ENCODE measurements at places on chromosomes 3 and 15. TPM values are rescaled to one million over a fixed set of nuclear protein-coding genes. Genes with fewer than 3 reads are reported as not detected.

DNA sequence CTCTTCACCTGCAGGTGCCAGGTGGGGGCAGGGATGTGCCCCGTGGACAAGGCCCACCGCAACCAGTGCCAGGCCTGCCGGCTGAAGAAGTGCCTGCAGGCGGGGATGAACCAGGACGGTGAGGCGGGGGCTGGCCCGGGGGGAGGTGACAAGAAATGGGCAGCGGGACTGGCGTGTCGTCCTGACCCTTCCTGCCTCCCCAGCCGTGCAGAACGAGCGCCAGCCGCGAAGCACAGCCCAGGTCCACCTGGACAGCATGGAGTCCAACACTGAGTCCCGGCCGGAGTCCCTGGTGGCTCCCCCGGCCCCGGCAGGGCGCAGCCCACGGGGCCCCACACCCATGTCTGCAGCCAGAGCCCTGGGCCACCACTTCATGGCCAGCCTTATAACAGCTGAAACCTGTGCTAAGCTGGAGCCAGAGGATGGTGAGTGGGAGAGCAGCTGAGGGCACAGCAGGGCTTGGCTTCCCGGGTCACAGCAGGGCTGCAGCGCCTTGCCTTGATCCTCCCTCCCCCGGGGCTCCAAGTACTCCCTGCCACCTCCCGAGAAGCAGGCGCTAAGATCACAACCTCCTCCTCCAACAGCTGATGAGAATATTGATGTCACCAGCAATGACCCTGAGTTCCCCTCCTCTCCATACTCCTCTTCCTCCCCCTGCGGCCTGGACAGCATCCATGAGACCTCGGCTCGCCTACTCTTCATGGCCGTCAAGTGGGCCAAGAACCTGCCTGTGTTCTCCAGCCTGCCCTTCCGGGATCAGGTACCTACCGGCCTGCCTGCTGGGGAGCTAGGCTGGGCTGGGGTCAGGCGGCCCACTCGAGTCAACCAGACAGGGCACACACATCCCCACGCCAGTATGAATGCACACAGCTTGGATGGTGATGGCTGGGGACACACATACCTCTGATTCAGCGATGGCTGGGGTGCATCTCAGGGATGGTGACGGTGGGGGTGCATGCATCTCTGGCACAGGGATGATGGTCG lies 1.7 kb downstream of the NR2E3 start:
- H3K36me3 ChIP-seq = peaks cover 24% of the 10 kb centered on the region
- peaks cover 8% of the 10 kb centered on the region for H3K4me1 ChIP-seq
- no peak for DNase-seq
- H3K27me3 ChIP-seq = no peaks in the 10 kb centered on the region

SLC22A14 gene
- polyA plus RNA-seq = 0.33 TPM

GRCh38 chr15:62637574-62637897 lies 405.0 kb upstream of the TPM1 start:
- no peak for DNase-seq
- H3K27ac ChIP-seq = no peak overlapping the region
- H3K27me3 ChIP-seq = no peaks in the 10 kb centered on the region

DNA sequence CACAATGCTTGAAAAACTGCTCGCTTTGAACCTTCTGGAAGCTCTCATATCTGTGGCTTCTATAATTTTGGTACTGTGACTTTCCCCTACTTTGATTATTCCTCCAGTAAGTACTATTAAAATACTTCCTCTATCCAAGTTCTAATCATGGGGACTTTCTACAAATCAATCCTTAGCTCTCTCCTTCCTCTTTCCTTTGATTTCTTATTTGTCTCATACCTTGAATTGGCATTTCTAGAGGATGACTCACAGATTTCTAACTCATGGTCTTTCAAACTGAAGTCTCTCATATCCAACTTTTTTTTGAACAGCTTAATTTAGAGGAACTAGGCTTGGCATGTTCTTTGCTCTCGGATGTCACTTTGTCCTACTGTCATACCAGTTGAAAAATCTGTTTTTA lies 241.8 kb downstream of the TBC1D5 start:
- H3K27ac ChIP-seq = no peak overlapping the region
- no peaks in the 10 kb centered on the region for H3K4me1 ChIP-seq
- no peak for DNase-seq
- no peaks in the 10 kb centered on the region for H3K27me3 ChIP-seq

- no peak overlapping the region for H3K4me3 ChIP-seq
- no peak for DNase-seq
- no peak overlapping the region for H3K27ac ChIP-seq
- H3K27me3 ChIP-seq = no peaks in the 10 kb centered on the region
- H3K36me3 ChIP-seq = no peaks in the 10 kb centered on the region
Observed at GRCh38 chr3:27545061-27545460, 60.9 kb upstream of the SLC4A7 start.

GPR87 gene
- polyA plus RNA-seq = 0.12 TPM

CCDC39 gene
- 7.2 TPM for polyA plus RNA-seq

BFSP2 gene
- not detected for polyA plus RNA-seq

DNA sequence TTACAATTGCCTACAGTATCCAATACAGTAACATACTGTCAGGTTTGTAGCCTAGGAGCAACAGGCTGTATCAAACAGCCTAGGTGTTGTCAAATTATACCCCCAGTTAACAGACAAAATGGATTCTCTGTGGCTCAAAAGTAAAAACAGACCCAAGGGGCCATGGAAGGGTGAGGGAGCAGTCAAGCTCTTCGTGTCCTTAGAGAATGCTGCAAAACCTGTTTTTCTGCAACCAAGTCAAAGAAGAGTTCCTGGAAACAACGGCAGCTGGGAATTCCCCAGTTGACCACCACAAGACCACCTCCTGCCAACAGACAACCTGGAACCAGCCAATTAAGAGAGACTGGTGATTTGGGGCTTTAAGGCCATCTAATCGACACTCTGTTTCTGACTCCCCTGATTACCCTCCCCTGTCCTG lies 11.1 kb upstream of the THUMPD3 start:
- H3K27ac ChIP-seq = no peak overlapping the region
- H3K27me3 ChIP-seq = no peaks in the 10 kb centered on the region
- H3K4me1 ChIP-seq = no peaks in the 10 kb centered on the region

LRRC31 gene
- 0.69 TPM for polyA plus RNA-seq

SLC6A1 gene
- 496 TPM for polyA plus RNA-seq

SLC35G2 gene
- 24.0 TPM for polyA plus RNA-seq

TRH gene
- polyA plus RNA-seq = 23.6 TPM

C2CD4A gene
- 0.86 TPM for polyA plus RNA-seq

DNA sequence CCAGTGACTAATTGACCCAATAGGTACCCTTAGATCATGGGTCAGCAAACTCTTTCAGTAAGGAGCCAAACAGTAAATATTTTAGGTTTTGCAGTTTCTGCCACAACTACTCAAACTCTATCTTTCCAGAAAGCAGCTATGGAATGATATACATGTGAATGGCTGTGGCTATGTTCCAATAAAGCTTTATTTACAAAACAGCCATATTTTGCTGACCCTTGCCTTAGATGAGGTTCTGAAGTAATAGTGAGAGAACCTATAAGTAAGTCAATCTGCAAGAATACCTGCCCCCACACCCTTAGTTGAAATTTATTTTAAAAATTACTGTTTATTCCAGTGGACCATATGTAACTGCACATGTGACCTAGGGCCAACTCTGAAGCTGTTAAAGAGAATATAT lies 134.0 kb downstream of the CMSS1 start:
- no peaks in the 10 kb centered on the region for H3K36me3 ChIP-seq
- no peak overlapping the region for H3K4me3 ChIP-seq
- no peak overlapping the region for H3K27ac ChIP-seq
- H3K27me3 ChIP-seq = no peaks in the 10 kb centered on the region
- no peaks in the 10 kb centered on the region for H3K4me1 ChIP-seq

DNA sequence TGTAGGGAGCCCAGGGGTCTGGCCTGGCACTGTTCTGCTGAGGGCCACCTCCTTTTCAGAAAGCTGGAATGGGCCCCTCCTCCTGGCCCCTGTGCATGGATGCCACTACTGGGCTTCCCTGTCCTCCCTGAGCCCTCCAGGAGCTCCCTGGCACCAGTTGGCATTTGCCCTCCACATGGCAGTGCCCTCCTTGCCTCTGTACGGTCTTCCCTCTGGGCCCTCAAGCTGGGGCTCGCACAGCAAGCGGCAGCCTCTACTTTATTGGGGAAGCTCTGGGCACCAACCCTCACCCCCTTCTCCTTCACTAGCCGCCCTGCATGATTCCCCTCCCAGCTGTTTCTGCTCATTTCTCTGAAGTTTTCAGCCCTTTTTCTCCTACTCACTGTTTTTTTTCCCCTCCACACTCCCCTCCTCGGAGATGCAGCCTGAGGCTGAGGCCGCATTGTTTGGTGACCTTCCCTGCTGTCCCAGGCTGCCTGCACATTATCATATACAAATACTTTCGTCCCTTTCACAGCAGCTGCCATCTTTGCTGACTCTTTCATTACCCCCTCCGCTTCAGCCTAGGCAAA lies 127.3 kb downstream of the EEFSEC start:
- H3K27ac ChIP-seq = peak overlapping the region; percentile 90
- peaks cover 10% of the 10 kb centered on the region for H3K36me3 ChIP-seq
- H3K27me3 ChIP-seq = no peaks in the 10 kb centered on the region
- H3K4me3 ChIP-seq = no peak overlapping the region
- DNase-seq = no peak

- H3K36me3 ChIP-seq = no peaks in the 10 kb centered on the region
- H3K27ac ChIP-seq = no peak overlapping the region
- no peaks in the 10 kb centered on the region for H3K27me3 ChIP-seq
- DNase-seq = no peak
Observed at GRCh38 chr3:157518881-157519280, 15.7 kb upstream of the VEPH1 start.

DNA sequence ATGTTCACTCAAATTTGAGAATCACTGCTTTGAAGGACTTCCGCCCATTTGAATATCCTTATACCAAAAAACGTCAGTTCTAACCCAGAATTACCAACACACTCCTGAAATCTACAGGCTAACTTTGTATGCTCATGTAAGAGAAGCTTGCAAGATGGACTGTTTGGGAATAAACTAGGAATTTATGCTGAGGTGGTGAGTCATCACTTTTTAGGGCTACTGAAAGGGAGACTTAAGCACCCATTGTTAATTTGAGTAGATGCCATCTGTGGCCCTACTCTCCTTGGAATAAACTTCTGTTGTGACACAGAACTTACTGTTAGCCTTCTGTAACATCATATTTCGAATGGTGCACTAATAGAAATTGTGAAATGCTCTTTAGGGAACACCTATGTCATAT lies 74.6 kb downstream of the FGF12 start:
- no peaks in the 10 kb centered on the region for H3K36me3 ChIP-seq
- no peak for DNase-seq
- H3K27ac ChIP-seq = no peak overlapping the region
- H3K4me1 ChIP-seq = no peaks in the 10 kb centered on the region
- H3K4me3 ChIP-seq = no peak overlapping the region

DNA sequence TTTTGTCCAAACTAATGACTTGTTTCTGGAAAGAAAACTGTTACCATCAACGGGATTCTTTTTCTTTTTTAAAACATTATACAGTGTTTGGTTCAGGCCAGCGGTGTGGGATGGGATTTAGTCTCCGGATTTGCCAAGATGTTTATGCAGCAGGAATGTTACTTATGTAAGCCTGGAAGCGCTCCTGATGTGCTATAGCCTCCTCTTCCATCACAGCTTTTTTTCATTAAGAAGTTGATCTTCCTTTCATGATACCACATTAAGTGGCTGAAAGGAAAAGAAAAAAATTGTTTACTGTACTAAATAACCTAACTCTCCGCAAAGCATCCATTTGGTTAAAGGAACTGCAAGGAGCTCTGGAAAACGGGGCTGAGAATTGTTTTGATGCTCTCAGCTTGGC lies 120.5 kb upstream of the ALDH1A3 start:
- peak overlapping the region; percentile 35 for H3K27ac ChIP-seq
- no peaks in the 10 kb centered on the region for H3K27me3 ChIP-seq
- DNase-seq = no peak
- H3K4me1 ChIP-seq = peaks cover 8% of the 10 kb centered on the region
- H3K36me3 ChIP-seq = no peaks in the 10 kb centered on the region

MELTF gene
- polyA plus RNA-seq = 9.4 TPM

FAM219B gene
- polyA plus RNA-seq = 70.3 TPM

- H3K27ac ChIP-seq = no peak overlapping the region
- no peaks in the 10 kb centered on the region for H3K27me3 ChIP-seq
- no peaks in the 10 kb centered on the region for H3K36me3 ChIP-seq
- DNase-seq = no peak
- H3K4me3 ChIP-seq = no peak overlapping the region
Observed at GRCh38 chr3:159323848-159324247, 522.0 kb downstream of the MFSD1 start.

HESX1 gene
- polyA plus RNA-seq = 2.1 TPM

GRCh38 chr3:150469931-150470740 lies 62.0 kb downstream of the TSC22D2 start:
- no peak for DNase-seq
- H3K4me1 ChIP-seq = no peaks in the 10 kb centered on the region
- no peaks in the 10 kb centered on the region for H3K36me3 ChIP-seq
- no peaks in the 10 kb centered on the region for H3K27me3 ChIP-seq

DNA sequence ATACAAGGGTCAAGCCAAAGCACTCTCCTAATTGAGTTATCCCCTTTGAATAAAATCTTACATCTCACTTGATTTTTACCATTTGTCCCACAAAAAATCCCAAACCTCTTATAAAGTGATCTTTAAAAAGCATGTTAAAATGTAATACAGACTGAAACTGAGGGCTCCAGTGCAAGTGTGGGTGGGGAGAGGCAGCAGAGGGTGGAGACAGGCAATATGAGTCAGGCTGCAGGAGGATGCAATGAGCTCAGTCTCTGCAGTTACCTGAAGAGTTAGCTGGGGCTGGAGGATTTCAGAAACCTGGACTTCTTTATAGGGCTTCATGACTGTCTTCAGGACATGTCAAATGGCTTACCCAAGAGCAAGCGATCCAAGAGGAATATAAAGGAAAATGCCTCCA lies 14.2 kb upstream of the COLQ start:
- H3K27ac ChIP-seq = no peak overlapping the region
- H3K36me3 ChIP-seq = no peaks in the 10 kb centered on the region
- no peaks in the 10 kb centered on the region for H3K27me3 ChIP-seq
- DNase-seq = no peak
- H3K4me3 ChIP-seq = no peak overlapping the region

IL17RB gene
- polyA plus RNA-seq = 28.7 TPM

DNA sequence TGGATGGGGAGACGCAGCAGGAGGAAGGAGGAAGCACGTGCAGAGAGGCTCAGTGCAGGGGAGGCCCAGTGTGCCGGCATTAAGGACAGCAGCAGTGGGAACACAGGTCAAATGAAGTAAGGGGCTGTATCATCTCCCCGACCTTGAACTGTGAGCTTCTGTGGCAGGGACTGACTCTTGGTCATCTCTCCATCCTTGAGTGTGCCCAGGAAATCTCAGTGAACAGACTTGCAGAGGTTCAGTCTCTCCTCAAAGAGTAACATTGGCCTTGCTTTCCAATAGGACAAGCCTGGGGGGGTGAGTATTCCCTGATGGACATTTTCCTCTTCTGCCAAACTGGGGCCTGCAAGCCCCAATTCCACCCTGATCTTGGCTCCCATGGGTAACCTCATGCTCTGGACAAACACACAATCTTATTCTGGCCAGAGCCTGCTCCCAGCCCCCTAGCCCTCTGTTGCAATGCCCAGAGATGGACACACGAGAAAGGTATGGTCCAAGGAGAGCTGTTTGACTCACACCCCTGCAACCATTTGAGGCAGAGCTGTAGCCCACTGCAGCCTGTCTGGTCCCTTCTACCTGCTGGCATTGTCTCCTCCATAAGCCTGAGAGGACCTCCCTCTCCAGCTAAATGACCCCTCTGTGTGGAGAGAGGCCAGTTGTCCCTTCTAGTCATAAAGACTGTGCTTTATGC lies 50.9 kb downstream of the TLE3 start:
- no peak overlapping the region for H3K27ac ChIP-seq
- peaks cover 36% of the 10 kb centered on the region for H3K36me3 ChIP-seq
- H3K4me3 ChIP-seq = no peak overlapping the region
- no peak for DNase-seq
- H3K27me3 ChIP-seq = no peaks in the 10 kb centered on the region
